Osteocyte (in vitro differentiated cells): ENCODE measurements at places on chromosomes 6 and 20.

GRCh38 chr6:170224694-170225660 is 65.9 kb downstream of the DLL1 start:
- DNase-seq, result no peak

DNA sequence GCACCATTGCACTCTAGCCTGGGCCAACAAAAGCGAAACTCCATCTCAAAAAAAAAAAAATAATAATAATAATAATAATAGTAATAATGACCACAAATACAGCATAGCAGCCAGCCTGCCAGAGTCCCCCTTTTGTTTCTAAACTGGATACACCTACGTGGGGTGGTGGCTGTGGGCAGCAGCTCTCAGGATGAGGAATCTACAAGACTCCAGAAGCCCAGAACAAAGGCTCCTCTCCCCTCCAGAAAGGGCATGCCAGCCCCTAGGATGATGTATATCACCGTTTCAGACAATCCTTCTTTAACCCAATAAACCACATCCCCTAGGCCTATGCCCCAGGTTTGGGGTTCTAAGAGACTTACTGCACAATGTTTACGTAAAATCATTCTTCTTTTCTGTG is 155.9 kb downstream of the QRSL1 start:
- no peak for DNase-seq

DNA sequence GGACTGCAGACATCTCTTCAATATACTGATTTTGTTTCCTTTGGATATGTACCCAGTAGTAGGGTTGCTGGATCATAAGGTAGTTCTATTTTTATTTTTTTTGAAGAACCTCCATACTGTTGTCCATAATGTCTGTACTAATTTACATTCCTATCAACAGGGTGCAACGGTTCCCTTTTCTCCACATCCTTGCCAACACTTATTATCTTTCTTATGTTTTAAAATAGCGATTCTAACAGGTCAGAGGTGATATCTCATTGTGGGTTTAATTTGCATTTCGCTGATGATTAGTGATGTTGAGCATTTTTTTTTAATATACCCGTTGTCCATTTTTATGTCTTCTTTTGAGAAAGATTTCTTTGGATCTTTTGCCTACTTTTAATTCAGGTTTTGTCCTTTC is 2.0 kb upstream of the TP53RK start:
- DNase-seq, result no peak

DNA sequence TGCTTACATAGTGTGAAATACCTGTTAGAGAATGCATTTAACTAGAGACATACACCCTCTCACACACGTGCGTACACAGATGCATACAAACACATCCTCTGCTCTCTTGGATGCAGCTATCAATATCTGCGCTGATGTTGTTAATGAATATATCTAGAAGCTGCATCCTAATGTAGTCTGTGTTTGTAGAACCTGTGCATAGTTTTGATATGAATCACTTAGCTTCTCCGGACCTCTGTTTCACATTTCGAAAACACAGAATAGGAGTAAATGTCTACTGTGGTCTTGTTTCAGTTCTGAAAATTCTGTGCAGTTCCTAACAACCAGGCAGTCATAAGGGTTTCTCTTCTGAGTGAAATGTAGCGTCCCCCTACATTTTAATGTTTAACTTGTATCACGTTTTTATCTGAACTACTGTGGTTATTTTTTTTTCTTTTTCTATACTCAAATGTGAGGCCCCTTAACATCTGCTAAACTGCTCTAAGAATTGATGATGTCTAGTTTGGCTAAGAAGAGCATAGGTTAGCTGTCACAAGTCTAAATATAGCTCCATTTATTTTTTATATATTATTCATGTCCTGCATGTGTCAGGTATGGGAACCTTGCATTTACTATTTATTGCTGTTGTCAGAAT is 254.5 kb downstream of the TMEM242 start:
- no peak for DNase-seq

DNA sequence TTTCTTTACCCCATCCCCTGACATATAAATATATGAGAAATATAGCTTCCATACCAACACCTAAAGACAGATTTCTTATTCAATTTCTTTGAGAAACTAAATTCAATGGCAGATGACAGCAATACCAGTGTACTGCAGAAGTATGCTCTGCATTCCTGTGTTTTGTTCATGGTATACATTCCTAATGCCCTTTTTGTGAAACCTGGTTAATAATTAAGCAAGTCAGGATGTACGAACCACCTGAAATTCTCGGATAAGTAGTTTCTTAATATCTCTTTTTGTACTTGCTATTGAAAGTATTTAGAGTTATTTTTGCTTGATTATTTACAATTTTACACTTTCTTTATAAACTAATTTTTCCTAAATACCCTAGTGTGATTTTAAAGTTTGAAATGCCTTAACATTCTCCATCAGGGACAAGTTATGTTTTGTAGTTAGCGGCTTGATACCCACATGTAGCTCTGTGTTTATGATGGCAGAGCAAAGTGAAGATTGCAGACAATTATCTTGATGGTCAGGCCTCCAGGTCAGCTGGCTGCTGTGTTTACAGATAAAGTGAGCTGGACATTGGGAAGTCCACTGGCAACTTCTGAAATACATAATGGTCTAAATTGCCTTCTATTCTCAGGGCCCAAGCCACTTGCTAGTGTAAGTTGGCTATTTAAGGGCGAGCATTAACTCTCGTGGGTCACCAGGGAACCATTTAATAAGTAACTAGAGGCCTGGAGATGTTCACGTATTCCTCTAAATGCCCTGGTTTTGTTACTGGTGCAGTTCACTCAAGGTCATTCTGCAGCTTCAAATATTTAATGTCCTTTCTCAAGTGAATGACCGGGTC is 58.2 kb downstream of the PLCB1 start:
- DNase-seq, result no peak

DNA sequence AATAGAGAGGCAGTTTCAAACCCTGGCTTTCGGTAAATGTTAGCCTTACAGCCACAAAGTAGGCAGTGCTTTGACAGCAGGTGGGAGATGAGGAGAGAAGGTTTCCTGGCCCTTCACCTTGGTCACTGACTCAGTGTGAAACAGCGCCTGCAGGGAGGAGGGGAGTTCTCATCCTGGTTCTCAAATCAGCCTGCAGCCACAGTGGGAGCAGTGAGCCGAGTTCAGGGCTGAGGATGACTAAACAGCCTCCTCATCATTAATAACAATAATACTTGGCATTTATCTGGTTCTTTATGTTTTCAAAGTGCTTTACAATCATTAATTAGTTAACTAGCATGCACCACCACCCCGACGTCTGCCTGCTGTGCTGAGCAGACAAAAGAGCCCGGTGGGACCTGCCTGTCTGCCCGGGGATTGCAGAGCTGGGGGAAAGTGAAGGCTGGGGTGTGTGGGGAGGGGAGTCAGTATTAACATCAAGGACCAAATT is 59.6 kb downstream of the PRDM1 start:
- DNase-seq, result no peak

GRCh38 chr20:6855796-6856195 is 88.3 kb downstream of the BMP2 start:
- no peak for DNase-seq

GRCh38 chr20:60057866-60058807 is 99.9 kb downstream of the CDH26 start:
- peak; percentile 82 for DNase-seq

GRCh38 chr20:421685-422250 is 13.7 kb downstream of the RBCK1 start:
- DNase-seq, result no peak

GRCh38 chr6:117956386-117956785 is 49.3 kb downstream of the SLC35F1 start:
- DNase-seq, result no peak

GRCh38 chr6:45563844-45564243 is 186.1 kb upstream of the SUPT3H start:
- DNase-seq, result no peak

DNA sequence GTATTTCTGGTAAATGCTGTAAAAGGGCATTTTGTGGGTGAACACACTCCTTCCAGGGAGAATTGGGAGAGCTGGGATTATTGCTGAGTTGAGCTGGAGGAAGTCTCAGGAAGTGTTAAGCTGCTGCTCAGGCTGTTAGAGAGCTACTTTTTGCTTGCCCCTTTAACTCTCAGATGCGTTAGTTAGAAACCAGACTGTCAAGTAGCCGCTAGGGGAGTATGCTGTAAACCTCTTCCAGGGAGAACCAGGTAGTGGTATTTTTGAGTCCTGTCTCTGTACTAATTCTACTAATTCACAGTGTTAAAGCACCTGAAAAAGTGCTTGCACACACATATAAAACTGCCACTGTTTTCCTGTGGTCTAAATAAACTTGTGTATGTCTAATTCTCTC is 6.6 kb upstream of the GFRAL start:
- DNase-seq, result no peak

GRCh38 chr6:158954753-158955152 is 45.2 kb downstream of the RSPH3 start:
- DNase-seq, result no peak

- no peak for DNase-seq
Measured at GRCh38 chr20:18079756-18080353, 22.1 kb upstream of the OVOL2 start.

- no peak for DNase-seq
Measured at GRCh38 chr6:30845183-30845582, 39.1 kb upstream of the DDR1 start.

- DNase-seq, result no peak
Measured at GRCh38 chr6:137870744-137871247, 3.7 kb downstream of the TNFAIP3 start.

DNA sequence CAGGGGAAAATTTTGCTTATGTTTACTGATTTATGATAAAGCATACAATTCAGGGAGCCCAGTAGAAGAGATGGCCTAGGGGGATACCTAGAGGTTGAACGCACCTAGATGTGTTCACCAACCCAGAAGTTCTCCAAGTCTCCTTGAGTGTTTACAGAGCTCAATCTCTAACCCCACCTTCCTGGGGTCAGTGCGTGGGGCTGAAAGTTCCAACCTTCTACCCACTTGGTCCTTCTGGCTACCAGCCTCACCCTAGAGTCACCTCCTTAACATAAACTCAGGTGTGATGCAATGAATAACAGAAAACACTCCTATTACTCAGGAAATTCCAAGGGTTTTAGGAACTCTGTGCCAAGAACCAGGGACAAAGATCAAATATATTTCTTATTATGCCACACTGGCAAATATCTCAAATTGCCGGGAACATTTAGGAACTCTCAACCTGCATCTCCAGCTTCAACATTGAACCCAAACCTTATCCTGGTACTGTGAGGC is 26.4 kb downstream of the AFG1L start:
- no peak for DNase-seq

- no peak for DNase-seq
Measured at GRCh38 chr6:54070025-54070424, 41.2 kb upstream of the MLIP start.

DNA sequence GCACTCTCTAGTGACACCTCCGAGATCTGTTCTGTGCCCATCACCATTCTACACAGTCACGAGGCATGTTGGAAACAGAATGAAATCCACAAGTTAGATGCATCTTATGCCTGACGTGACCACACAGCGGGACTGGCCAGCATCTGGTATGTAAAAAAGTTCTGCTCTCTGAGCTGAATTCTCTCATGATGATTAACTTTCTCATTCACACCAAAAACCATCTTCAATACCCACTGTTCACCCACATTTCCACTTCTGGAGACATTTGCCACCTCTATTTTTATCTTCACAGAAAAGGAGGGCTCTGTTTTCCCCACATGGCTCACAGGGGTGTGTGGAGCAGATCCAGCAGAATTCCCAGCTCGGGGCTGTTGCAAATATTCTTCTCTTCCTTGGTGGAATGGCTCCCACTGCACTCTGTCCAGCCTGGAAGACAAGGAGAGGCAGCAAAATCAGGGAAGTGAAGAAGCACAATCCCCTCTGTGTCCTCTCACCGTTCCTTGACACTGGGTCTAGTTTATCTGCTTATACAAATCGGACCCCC is 303.4 kb downstream of the TAF4 start:
- DNase-seq, result no peak

GRCh38 chr6:1335367-1336037 is 23.6 kb downstream of the FOXQ1 start:
- DNase-seq, result no peak

DNA sequence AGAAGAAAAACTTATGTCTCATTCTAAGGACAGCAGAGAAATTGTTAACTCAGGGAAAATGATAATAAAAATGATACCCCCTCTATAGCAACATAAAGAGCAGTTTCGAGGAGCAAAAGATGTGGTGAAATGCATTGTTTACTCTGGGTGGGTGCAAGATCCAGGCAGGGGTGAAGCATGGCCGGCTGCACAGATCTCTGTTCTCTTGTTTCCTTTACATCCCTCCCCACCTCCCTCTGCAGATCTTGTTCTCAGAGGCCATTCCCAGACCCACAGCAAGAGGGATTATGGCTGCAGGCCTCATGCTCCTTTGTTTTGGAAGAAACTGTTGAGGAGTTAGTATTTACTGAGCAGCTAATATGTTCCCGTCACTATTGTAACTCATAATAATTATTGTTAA is 1.8 kb downstream of the BTN3A1 start:
- no peak for DNase-seq

GRCh38 chr6:136547336-136547735 is 2.9 kb downstream of the MAP7 start:
- no peak for DNase-seq

DNA sequence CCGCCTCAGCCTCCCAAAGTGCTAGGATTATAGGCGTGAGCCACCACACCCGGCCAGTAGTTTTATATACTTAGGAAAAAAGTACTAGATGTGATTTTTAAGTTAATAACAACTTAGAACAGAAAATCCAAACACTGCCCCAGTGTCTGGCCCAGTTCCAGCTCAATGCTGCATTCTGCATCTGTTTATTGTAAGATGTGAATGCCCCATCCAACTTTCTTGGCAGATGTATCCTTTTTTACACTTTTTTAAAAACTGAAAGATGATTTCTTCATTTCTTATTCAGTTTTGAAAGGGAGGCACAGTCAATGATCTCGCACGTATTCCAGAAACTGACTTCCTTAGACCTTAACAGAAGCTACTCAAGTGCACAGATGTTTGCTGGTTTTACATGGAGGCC is 85.6 kb upstream of the SRSF6 start:
- no peak for DNase-seq

GRCh38 chr6:136181861-136182260 is 68.2 kb downstream of the MTFR2 start:
- DNase-seq, result no peak

- peak; percentile 70 for DNase-seq
Measured at GRCh38 chr20:61954276-61955021, 111.2 kb downstream of the TAF4 start.

GRCh38 chr6:13445005-13445743 is 42.2 kb downstream of the GFOD1 start:
- no peak for DNase-seq

GRCh38 chr6:31541059-31541657 is 645 bp downstream of the DDX39B start:
- DNase-seq, result no peak

GRCh38 chr20:32050851-32051556 is 1.0 kb upstream of the HCK start:
- no peak for DNase-seq

GRCh38 chr6:52576392-52577021 is 353 bp downstream of the TRAM2 start:
- DNase-seq, result peak; percentile 88

- no peak for DNase-seq
Measured at GRCh38 chr6:36327226-36327918, 9.3 kb downstream of the BNIP5 start.
